ENCODE measurements at places on chromosomes 6 and 20.

DNA sequence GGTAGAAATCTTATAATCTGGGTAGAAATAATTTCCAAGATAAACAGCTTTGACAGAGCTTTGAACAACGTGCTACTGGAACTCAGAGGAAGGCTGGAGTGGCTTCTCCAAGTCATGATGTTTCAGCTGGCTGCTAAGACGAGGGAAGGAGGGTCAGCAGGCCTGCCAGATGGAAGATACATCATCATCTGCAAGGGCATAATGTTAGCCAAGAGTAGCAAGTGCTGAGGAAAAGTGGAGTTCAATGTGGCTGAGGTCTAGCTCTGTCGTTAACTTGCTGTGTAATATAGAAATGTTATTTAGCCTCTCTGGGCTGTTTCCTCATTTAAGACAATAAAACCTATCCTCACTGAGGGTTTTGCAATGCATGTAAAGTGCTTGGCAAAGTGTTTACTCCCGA is 35.1 kb downstream of the RGS17 start:
- DNase-seq: peak; percentile 41

GRCh38 chr6:142376115-142376514 is 74.3 kb downstream of the ADGRG6 start:
- no peak for DNase-seq

DNA sequence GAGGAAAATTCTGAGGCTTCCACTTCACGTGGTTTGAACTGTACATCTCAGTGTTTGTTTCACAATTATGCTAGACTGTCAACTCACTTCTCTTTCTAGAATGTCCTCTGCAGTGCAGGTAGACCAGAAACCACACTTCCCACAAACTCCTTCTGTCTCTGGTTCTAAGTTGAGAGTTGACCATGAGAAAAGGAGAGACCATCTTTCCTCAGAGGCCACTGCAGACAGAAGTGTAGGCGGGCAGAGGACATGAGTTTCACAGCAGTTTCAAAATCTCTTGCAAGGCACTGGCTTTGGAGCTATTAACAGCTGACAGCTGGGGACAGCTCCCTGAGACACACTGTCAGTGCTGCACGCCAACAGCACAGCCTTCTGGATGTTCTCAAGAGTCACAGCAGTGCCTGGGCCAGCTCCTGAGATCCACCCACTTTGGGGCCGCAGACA is 55.4 kb upstream of the MOXD1 start:
- DNase-seq: peak; percentile 5

GRCh38 chr6:84166395-84166794 is 61.0 kb downstream of the CEP162 start:
- DNase-seq: no peak

GRCh38 chr6:140794544-140794943 is 1338.2 kb upstream of the GJE1 start:
- DNase-seq: no peak

GRCh38 chr20:57753332-57754164 is 43.7 kb upstream of the PMEPA1 start:
- DNase-seq: no peak

- DNase-seq: peak; percentile 78
Measured at GRCh38 chr20:7723284-7723683, 217.0 kb downstream of the HAO1 start.

DNA sequence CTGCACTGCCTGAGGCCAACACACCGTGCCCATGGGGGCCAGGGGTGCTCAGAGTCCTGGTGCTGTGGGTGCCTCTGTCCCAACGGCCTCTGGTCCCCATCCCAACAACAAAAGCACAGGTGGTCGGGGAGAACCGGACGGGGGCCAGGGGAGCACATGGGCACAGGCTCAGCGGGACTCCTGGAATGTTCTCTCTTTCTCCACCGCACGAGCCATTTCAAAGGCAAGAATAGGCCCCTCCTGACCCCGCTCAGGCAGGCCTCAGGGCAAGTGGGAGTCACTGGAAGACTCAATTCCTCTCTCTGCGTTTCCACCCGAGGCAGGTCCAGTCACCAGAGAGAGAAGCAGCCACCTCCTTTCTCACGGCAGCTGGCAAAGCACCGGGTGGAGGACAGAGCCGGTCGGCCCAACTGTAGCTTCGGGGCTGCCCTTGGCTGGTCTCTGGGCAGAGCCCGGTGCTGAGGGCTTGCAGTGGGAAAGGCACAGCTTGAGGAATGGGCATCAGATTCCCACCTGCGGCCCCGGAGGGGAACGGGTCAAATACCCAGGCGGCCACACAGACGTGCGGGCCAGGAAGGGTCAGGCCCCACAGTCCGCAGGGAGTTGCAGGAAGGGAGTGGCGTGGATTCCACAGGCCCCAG is 55.2 kb downstream of the KCNQ2 start:
- no peak for DNase-seq

DNA sequence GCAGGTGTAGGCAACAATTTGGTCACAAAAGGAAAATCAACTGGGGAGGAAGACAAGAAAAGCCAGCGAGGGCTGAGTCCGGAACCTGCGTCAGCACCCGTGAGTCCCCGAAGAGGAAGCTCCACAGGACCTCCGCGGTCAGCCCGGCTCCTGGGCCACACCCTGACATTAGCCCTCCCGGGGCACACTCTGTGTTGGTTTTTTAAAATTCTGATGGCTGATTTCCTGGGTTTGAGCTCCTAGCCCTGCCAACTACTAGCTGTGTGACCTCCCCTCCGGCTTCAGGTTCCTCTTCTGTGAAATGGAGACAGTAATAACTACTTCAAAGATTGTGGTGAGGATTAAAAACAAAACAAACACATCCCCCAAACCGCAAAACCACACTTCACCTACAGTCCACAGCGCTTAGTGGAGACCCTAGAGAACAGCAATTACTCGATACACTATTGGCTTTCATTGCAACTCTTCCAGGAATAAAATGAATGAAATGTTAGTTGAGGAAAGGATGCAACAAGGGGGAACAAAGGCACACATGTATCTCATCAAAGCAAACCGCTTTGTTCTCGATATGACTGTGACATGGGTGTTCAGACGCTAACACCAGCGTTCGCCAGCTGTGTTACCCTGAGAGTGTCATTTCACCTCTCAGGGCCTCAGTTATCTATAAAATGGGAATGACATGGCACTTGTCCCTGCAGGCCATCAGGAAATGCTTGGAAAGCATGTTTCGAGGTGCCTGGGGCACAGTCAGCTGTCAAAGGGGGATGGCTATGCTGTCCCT is 985 bp downstream of the ZBP1 start:
- DNase-seq: no peak

- DNase-seq: no peak
Measured at GRCh38 chr6:125611573-125612344, 137.7 kb upstream of the HEY2 start.

GRCh38 chr6:89818977-89819335 is 638 bp downstream of the MDN1 start:
- DNase-seq: peak; percentile 18

DNA sequence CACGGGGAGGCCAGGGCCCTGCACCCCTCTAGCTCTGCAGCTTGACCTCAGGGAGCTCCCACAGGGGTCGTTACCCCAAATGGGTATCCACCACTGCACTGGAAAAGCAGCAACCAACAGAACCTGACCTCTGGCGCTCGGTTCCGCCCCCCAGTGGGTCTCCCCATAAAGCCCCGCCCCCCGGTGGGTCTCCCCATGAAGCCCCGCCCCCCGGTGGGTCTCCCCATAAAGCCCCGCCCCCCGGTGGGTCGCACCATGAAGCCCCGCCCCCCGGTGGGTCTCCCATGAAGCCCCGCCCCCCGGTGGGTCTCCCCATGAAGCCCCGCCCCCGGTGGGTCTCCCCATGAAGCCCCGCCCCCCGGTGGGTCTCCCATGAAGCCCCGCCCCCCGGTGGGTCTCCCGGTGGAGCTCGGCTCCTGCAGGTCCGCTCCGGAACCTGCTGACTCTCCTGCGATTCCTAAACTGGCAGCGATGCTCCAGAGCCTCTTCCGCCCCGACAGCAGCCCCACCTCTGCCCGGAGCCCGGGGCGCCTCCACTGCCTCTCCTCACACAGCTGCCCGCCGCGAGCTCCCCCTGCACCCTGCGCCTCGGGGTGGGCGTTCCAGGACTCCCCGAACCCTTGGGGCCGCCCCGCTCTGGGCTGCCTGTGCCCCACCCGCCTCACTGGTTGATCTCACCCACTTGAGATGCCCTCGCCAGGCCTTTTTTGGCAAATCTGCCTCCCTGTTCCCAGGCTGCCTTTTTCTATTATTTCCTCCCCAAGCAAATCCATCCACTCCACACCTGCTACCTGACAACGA is 12.1 kb downstream of the SLC2A4RG start:
- no peak for DNase-seq

DNA sequence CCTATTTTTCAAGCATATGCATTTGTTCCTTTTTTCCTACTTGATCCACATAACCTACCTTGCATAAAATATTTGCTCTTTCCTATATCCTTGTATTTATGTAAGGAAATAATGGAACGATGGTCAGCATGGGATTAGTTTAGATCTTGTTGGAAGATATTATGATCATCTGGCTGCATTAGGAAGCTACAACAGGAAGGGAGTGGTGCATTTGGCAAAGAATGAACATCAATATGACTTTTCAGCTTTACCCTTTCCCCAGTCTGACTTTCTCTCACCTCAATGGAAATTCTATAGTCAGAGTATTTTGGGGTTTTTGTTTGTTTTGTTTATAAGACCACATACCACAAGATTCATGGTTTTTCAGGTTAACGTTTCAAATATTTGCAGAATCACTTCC is 66.0 kb downstream of the HS3ST5 start:
- no peak for DNase-seq

DNA sequence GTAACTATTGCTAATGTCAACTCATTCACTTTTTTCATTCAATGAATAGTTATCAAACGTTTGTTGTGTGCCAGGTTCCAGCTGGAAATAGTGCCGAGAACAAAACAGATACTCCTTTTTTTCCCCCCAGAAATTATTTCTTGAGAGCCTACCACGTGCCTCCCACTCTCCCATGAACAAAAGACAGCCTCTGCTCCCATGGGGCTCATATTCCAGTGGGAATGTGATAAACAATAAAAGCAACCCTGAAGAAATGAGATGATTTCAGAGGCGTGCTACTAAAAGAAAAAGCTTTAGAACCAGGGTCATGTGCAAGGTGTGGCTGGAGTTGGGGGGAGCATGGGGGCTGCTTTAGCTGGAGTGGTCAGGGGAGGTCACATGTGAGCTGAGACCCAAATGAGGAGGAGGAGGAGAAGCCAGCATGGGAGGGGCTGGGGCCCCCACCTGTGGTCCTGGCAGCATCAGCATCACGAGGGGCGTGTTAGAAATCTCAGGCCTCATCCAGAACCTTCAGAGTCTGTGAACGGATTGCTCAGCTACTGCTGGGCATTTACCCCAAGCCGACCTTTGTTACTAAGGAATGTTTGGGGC is 157.4 kb downstream of the EYA2 start:
- no peak for DNase-seq

GRCh38 chr20:4601630-4602296 is 119.9 kb upstream of the PRND start:
- no peak for DNase-seq

DNA sequence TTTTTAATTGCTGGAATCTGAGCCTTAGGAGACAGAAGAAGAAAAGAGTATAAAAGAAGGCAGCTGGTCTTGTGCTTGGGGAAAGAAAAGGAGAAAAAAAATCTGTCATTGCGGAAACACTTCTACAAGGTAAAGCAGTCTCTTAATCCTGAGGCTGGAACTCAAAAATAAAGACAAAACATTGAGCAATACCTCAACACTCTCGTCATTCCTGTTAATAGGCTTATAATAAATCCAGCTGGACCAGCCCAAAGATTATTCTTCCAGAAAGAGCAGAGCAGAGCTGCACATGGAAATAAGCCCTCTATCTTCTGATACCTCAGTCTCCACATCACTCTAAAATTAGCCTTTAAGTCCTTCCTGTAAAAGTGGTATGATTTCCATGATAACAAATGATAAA is 62.0 kb upstream of the HIVEP1 start:
- no peak for DNase-seq

GRCh38 chr6:142416179-142416578 is 114.4 kb downstream of the ADGRG6 start:
- DNase-seq: peak; percentile 95

DNA sequence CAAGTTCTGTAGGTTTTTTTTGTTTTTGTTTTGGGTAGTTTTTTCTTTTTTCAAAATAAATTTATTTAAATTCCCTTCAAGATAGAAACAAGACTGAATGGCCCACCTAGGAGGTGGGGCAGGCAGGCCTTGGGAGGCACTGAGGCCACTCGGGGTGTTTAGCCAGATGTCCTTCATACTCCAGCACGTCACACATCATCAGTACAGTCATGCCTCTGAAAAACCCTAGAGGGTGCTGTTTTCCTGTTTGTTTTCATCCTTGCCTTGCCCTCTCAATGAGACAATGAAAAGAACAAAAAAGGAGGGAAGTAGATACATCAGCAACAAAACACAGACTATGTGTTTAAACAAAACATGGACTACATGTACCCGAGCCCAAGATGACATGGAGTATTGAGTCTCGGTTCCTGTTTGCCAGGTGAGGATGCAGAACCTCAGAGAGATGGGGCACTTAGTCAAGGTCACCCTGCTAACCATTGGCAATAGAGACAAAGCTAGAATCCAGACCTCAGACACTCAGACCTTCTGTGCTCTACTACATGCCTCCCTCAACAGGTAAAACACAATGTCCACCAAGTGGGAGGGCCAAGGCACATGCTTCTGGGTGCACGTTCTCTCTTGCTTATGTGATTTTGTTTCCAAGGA is 26.8 kb upstream of the CLIC5 start:
- DNase-seq: peak; percentile 58

- peak; percentile 15 for DNase-seq
Measured at GRCh38 chr20:50982363-50982762, 23.7 kb downstream of the MOCS3 start.

DNA sequence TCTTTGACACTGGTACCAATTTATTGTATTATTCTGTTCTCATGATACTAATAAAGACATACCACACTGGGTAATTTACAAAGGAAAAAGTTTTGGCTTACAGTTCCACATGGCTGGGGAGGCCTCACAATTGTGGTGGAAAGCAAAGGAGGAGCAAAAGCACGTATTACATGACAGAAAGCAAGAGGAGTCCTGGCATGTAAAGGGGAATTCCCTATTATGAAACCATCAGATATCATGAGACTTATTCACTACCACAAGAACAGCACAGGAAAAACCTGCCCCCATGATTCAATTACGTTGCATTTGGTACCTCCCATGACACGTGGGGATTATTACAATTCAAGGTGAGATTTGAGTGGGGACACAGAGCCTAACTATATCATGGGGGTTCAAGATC is 43.4 kb downstream of the SLC22A2 start:
- DNase-seq: no peak

- DNase-seq: no peak
Measured at GRCh38 chr20:20786428-20786827, 74.0 kb upstream of the RALGAPA2 start.

DNA sequence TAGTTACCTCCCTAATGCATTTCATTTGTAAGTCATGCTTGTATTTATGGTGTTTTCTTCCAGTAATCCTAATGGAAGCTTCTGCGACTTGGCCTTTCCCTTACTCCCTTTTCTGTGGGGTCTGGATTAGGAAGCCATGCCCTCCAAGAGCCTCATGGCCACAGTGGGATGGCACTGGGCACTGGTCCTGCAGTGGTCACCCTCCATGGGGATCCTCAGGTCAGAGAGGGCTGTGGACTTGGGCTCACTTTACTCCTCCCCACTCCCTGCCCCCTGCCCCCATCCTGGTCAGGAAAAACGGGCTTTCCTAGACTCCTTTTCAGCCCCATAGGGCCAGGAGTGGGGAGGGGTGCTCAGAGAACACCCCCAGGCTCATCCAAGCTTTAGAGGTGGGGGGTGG is 49.9 kb downstream of the EBF4 start:
- DNase-seq: no peak

- DNase-seq: no peak
Measured at GRCh38 chr20:39873286-39873685, 815.8 kb downstream of the MAFB start.

All from HCEC 1CT (cell line).